ENCODE measurements at places on chromosomes 16 and 17. TPM values are rescaled to one million over a fixed set of nuclear protein-coding genes. Genes with fewer than 3 reads are reported as not detected.

DNA sequence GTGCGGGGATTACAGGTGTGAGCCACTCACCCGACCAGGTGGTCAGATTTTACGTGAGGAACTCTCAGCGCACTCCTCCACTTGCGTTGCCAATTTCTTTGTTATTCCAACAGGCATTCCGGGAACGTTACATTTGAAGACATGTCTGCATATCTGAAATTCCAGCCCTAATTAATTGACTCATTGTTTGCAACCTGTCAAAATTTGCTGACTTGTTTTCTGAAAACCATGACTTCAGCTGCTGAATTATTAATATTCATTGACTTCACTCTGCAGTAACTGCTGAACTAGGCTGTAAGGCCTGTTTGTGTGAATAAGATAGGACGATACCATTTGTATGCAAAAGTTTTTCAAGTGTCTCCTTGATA lies 16.6 kb downstream of the G6PC1 start:
- no peak for DNase-seq

DNA sequence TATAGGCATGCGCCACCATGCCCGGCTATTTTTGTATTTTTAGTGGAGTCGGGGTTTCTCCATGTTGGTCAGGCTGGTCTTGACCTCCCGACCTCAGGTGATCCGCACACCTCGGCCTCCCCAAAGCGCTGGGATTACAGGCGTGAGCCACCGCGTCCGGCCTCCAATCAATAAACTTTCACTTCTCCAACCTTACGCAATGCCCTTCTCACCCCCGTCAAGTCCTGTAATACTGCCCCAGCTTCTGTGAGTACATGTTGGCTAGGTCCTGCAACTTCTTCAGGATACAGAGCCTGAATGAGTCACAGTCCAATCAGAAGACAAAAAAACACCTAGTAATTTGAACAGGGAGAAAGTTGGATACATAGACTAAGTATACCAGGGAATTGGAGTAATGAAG lies 47.1 kb upstream of the PHOSPHO1 start:
- peak; percentile 38 for DNase-seq

CDH5 gene
- total RNA-seq: 0.23 TPM

DNA sequence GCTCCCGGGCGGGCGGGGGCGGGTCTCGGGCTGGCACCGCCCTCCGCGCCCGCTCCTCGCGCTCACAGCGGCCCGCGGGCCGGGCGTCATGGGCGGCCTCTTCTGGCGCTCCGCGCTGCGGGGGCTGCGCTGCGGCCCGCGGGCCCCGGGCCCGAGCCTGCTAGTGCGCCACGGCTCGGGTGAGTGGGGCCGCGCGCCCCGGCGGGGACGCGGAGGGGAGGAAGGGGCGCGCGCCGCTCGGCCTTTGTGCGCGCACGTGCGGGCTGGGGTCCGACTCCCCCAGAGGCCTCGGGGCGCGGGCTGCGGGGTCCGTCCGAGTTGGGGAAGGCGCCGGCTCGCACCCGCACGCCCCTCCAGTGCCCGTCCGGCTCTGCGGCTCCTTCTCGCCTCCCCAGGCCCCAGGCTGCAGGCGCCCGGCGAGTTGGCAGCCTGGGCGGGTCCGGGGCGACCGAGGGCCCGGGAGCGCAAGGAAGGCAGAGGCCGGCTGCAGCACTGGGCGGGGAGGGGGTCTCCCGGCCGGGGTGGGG lies at the start of gene NME4:
Gene NME4 (plus strand): TSS at position 65 of the 527 bp plus-strand sequence. CDS start 24 bp downstream, at position 89.
- DNase-seq: no peak

DNA sequence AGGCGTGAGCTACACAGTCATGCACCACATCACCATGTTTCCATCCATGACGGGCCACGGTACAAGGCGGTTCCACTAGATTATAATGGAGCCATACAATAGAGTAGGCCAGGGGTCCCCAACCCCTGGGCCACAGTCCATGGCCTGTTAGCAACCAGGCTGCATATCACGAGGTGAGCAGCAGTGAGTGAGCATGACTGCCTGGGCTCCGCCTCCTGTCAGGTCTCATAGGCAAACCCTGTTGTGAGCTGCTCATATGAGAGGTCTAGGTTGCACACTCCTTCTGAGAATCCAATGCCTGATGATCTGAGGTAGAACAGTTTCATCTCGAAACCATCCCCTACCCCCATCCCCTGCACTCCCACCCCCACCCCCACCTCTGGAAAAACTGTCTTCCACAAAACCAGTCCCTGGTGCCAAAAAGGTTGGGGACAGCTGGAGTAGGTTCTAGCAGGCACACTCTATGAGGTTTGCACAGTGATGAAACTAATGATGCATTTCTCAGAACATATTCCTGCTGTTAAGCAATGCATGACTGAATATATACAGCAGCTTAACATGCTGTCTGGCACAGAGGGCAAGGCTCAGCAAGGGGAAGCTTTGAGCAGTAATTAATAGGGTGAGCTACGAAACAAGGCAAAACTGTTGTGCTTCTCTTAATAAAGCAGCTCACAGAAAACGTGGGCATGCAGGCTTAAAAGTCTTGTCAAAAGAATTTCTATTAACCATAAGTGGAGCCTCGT lies 108.0 kb downstream of the VPS53 start:
- no peak for DNase-seq

CCDC200 gene
- not detected for total RNA-seq

GRCh38 chr16:70465999-70466804 lies 11.8 kb downstream of the FCSK start:
- no peak for DNase-seq

DNA sequence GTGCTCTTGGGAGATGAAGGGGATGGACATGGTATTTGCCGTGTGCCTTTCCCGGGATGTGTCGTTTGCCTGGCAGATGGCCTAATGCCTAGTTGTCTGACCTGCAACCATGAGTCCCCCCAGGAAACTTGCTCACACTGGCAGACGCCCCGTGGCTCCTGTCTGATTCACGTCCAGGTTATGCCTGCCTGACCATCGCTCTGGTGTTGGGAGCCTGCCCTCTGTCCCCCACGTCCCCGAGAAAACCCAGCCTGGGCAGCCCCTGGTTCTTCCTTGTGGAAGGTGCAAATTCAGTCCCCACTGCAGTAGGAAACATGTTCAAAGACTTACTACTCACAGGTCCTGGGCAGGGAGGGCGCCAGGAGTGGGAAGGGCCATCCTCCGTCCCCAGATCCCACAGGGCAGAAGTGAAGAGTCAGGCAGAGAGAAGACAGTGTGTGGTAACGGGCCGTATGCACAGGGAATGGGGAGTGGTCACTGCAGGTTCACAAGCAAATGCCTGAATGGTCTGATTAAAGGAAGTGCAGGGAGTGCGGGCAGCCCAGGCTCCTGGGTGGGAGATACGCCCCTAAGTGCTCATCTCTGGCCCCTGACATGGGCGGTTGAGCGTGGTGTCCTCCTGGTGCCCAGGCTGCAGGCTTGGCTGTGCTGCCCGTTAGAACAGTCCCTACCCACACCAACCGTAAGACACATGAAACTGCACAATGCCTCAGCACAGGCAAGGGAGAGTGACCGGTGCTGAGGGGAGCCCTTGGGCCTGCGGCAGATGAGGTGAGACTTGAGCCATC lies 4.2 kb upstream of the SNAI3 start:
- no peak for DNase-seq
